ENCODE measurements at places on chromosomes 16 and 17.

DNA sequence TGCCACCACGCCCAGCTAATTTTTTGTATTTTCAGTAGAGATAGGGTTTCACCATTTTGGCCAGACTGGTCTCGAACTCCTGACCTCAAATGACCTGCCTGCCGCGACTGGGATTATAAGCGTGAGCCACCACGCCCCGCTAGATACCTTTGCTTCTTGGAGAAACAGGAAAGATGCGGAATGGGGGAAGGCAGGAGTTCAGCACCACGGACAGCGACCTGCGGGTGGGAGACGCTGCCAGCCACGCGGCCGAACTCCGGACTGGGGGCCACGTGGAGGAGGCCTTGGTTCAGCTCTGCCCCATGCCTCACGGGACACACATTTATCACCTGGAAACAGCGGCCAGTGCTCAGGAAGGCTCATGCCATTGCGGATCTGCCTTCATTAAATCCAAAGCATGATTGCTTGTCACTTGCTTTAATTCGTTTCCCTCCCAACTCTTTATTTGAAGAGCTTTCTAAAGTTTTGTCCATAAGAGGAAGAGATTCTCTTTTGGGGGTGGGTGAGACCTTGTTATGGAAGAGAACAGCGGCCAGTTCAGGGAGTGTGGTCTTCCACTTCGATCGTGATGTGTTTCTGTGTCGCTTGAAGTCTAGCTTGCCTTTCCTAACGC, 219.9 kb downstream of the ENGASE start:
- H3K4me1 ChIP-seq, result no peaks in the 10 kb centered on the region
- H3K27ac ChIP-seq, result no peak overlapping the region
- H3K27me3 ChIP-seq, result peaks cover 2% of the 10 kb centered on the region
- DNase-seq, result peak; percentile 75
- no peak overlapping the region for H3K4me3 ChIP-seq

- H3K36me3 ChIP-seq, result peaks cover 7% of the 10 kb centered on the region
- no peak for DNase-seq
- no peaks in the 10 kb centered on the region for H3K27me3 ChIP-seq
- H3K4me3 ChIP-seq, result no peak overlapping the region
Observed at GRCh38 chr17:50146927-50147665, 3.4 kb downstream of the PPP1R9B start.

- H3K4me3 ChIP-seq, result no peak overlapping the region
- H3K4me1 ChIP-seq, result peaks cover 33% of the 10 kb centered on the region
- H3K27me3 ChIP-seq, result no peaks in the 10 kb centered on the region
- H3K27ac ChIP-seq, result no peak overlapping the region
- H3K36me3 ChIP-seq, result peaks cover 4% of the 10 kb centered on the region
- DNase-seq, result no peak
Observed at GRCh38 chr17:77308861-77309726, 168.3 kb downstream of the SEC14L1 start.

DNA sequence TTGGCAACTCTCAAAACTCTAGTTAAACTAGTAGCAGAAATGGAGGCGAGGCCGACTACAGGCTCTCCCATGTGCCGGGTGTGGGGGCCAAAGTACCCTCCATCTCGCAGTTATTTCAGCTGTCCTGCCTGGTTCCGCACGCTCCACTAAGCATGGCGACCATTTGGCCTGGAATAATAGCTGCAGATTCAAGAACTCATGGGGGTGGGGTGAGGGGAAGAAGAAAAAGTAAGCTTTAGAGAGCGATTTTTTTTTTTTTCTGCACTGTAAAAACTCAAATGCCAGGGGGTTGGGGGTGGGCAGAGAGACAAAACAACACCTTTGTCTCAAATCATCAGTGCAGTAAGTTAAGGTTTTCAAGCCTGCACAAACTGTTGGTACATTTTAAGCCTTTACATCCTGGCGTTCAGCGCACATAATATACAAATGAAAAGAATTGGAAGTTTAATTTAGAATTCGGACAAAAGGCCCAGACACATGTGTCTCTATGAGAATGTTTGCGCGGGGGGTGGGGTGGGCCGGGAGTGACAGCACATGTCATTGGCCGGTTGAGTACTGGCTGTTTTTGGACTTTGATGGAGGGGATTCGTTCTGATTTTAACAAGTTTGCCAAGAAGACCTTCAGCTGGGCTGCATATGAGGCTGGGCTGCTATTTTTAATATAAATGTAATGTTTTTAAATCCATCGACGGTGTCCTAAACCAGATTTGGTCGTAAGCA, 694.7 kb upstream of the SALL1 start:
- no peaks in the 10 kb centered on the region for H3K36me3 ChIP-seq
- H3K27me3 ChIP-seq, result no peaks in the 10 kb centered on the region
- no peak overlapping the region for H3K4me3 ChIP-seq
- no peak overlapping the region for H3K27ac ChIP-seq
- DNase-seq, result no peak

GRCh38 chr16:88655733-88656281, 5.0 kb upstream of the CYBA start:
- DNase-seq, result no peak
- H3K4me3 ChIP-seq, result no peak overlapping the region
- H3K4me1 ChIP-seq, result no peaks in the 10 kb centered on the region
- H3K27ac ChIP-seq, result no peak overlapping the region

DNA sequence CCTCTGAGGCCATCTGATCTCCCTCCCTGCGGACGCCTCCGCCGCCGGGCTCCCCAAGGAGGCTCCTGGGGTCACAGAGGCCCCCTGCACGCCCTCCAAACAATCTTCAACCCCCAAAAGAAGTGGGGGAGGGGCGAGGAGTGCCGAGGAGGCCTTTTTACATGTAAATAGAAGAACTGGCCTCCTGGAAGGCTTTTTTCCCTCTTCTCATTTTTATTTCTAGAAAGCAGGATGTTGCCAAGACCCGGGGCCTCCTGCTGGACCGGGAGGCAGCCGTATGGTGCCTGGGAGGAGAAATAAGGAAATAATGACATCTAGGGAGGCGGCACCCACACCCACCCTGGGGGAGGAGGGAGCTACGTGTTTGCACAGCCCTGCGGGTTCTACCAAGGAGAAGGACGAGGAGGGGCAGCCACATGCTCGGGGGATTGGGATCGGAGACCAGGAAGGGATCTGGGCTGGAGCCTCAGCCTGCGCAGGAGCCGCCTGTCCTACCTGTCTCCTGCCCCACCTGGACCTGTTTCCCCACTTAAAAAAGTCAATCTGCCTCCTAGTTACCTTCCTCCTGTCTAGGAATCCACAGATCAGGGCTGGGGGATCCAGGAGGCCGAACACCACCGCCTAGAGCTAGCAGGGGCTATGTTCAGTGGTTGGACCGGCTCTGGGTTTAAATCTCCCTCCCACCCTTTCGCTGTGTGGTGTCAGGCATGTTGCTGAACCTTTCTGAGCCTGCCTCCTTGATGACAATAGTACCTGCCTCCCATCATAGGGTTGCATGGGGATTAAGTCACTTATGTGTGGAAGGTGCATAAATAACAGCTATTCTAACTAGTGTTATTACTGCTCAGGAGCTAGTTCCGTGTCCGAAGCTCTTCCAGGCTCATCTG, 175.7 kb upstream of the GSE1 start:
- no peak overlapping the region for H3K4me3 ChIP-seq
- no peak for DNase-seq
- H3K4me1 ChIP-seq, result peaks cover 2% of the 10 kb centered on the region
- no peaks in the 10 kb centered on the region for H3K27me3 ChIP-seq
- H3K27ac ChIP-seq, result no peak overlapping the region

DNA sequence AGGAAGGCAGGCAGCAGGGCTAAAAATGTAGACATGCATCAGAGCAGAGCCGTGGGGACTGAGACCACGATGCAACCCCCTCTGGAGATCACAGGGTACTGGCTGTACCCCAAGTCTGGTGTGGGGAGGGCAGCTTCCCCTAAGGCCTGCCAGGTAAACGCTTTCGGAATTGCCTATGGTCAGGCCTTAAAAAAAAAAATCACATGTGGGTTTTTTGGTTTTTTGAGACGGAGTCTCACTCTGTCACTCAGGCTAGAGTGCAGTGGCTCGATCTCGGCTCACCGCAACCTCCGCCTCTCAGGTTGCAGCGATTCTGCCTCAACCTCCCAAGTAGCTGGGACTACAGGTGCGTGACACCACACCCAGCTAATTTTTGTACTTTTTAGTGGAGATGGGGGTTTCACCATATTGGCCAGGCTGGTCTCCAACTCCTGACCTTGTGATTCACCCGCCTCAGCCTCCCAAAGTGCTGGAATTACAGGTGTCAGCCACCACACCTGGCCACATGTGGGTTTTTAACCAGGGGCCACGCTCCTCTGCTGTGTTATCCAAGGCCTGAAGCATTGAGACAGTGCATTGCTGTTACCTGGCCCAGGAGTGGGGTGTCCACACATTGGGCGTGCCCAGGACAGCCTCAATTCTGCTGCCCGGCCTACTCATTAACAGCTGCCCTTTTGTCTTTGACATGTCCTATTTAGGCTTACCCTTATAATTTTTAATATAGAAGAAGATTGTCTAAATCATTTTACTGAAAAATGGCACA, 50.4 kb downstream of the LITAF start:
- no peaks in the 10 kb centered on the region for H3K36me3 ChIP-seq
- H3K4me1 ChIP-seq, result peaks cover 28% of the 10 kb centered on the region
- no peak for DNase-seq
- H3K4me3 ChIP-seq, result no peak overlapping the region
- no peaks in the 10 kb centered on the region for H3K27me3 ChIP-seq
- H3K27ac ChIP-seq, result peak overlapping the region; percentile 90

DNA sequence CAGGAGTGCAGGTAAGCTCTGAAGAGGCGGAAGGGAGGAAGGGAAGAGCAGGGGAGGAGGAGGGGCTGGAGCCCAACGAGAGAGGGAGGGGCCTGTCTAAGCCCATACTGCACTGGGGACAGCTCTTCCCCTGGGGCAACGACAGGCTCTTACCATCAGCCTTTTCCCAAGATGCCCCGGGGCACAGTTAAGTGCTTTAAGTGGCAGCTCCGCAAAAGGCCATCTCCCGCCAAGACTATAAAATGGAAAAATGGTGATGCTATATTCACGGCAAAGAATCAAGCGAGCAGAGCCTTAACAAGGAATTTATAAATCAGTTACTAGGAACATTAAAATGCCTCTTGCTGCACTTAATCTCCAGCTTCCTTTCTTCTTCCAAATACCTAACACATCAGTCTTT, 110.2 kb upstream of the NLRP1 start:
- DNase-seq, result no peak
- H3K36me3 ChIP-seq, result no peaks in the 10 kb centered on the region
- peaks cover 4% of the 10 kb centered on the region for H3K27me3 ChIP-seq
- H3K27ac ChIP-seq, result no peak overlapping the region
- H3K4me3 ChIP-seq, result no peak overlapping the region

DNA sequence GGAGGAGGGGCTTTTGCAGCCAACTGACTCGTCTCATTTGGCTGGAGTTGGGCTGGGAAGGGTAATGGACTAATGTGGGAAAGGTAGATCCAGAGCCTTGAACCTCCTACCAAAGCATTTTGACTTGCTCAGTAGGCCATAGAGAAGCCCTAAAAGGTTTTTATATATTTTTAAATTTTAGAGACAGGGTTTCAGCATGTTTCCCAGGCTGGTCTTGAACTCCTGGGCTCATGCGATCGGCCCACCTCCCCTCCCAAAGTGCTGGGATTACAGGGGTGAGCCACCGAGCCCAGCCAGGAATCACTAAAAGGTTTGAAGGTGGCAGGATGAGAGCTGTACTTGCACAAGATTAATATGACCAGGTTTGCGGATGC, 2.0 kb upstream of the PITPNC1 start:
- no peaks in the 10 kb centered on the region for H3K27me3 ChIP-seq
- no peaks in the 10 kb centered on the region for H3K36me3 ChIP-seq
- H3K4me1 ChIP-seq, result peaks cover 22% of the 10 kb centered on the region
- no peak overlapping the region for H3K4me3 ChIP-seq
- no peak overlapping the region for H3K27ac ChIP-seq
- no peak for DNase-seq

- H3K4me3 ChIP-seq, result no peak overlapping the region
- no peaks in the 10 kb centered on the region for H3K36me3 ChIP-seq
- H3K27me3 ChIP-seq, result no peaks in the 10 kb centered on the region
- peak overlapping the region; percentile 14 for H3K27ac ChIP-seq
Observed at GRCh38 chr16:48560692-48561091, 49.3 kb downstream of the N4BP1 start.

DNA sequence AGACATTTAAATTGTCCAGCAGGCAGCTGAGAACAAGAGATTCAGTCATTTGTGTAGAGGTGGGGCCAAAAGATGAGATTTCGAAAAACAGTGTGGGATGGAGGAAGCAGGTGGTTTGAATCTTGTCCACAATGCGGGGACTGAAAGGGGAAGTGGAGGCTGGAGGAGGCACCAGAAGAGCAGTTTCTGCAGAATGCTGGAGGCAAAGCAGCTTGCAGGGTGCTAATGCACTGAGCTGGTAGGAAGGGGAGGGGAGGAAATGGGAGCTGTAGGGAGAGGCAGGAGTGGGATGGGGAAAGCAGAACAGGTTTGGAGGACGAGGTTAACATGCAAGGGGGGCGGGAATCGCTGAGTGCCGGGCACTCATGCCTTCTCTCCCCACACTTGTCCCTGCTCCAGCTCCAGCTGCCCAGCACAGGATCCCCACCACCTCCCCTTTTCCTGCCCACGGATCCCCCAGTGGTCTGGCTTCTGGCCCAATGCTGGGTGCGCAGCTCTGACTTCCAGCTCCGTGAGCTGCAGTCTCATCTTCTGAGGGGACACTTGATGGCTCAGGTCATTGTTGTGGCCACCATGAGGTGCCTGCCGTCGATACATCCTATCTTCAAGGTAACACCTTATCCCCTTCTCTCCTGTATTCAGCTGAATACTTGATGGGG, 9.4 kb downstream of the C17orf100 start:
- no peaks in the 10 kb centered on the region for H3K36me3 ChIP-seq
- H3K27me3 ChIP-seq, result no peaks in the 10 kb centered on the region
- no peaks in the 10 kb centered on the region for H3K4me1 ChIP-seq
- H3K27ac ChIP-seq, result no peak overlapping the region

DNA sequence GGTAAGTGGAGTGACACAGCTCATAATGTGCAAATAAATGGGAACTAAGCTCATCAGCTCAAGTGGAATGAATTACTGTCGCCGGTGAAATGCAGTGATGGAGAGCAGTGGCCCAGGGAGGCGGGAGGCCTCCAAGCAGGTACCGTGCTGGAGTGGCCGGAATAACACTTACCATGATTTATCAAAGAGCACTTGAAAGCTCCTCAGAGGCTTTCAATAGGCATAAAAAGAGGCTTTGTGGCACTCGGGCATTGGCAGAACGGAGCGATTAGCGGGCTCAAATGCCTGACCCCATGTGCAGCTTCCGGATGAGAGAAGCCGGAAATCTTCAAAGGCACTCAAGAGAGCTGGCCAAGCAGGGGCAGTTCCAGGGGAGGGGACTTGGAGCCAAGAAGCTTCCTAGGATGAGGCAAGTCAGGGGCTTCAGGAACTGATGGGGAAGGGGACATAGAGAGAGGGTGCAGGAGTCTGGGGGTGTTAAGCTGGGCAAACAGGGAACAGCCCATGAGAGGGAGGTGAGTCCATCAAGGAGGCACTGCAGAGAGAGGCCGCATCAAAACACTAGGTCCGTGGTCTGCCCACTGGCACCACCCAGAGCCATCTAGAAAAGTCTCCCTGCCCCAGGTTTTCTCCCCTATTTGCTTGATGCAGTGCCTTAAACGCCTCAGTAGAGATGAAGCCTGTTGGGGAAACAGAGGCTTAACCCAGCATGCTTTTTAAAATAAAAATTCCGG, 144.0 kb upstream of the IRX6 start:
- no peaks in the 10 kb centered on the region for H3K4me1 ChIP-seq
- no peak overlapping the region for H3K4me3 ChIP-seq
- no peaks in the 10 kb centered on the region for H3K36me3 ChIP-seq
- H3K27ac ChIP-seq, result no peak overlapping the region

Data from liver (tissue), 10 donors.